ENCODE measurements at places on chromosomes 1 and 21.

DNA sequence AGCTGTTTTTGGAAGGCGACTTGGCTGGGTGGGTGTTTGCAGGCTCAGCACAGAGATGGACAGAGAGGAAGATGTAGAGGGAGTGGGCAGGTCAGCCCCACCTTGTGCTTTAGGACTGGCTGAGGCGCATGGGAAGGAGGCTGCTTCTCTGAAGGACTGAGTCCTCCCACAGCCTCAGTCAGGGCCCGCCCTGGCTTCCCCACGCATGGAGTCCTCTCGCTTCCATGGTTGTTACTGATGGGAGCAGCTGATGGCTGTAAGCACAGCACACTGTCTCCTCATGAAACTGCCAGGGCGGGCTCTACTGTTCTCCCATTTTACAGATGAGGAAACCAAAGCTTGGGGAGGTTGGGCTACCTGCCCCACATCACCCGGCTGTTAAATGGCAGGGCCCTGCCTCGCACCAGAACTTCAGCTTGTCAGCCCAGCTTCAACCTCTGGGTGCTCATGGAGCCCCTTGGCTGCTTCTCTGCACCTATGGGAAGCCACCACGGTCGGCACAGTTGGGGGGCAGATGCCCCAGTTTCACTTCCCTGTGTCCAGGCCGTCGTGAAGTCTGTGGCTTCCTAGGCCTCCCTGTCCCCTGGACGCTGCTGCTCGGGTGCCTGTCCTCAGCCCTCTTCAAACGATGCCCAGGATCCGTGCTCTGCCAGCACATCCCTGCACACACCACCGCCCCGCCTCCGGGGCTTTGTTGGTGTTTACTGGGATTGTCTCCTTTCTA, 2.4 kb downstream of the TMEM201 start:
- no peak for DNase-seq

DNA sequence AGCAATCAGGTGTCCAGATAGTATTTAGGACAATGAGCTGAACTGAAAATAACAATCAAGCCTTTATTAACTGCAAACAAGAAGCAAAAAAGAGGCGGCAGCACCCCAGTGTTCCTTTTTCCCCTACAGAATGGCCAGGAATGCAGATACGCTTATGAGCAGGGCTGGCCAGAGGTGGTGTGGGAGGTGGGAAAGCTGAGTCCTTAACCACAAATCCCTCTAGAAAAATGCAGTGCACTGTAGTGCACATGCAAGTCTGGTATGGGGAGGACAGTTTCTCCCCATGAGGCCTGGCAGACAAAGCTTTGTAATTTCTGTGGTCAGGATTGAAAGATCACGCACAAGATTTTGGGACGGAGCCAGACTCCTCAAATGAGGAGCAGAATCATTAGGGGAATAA, 10.7 kb upstream of the IFNAR1 start:
- no peak for DNase-seq

GRCh38 chr1:26259578-26259977, 20.3 kb upstream of the SH3BGRL3 start:
- no peak for DNase-seq

- no peak for DNase-seq
These were observed 142.8 kb downstream of the HUNK start for GRCh38 chr21:32015461-32016139.

- no peak for DNase-seq
These were observed 72.5 kb upstream of the CLDN14 start for GRCh38 chr21:36552434-36552785.

All from activated T-helper 9 cell treated with anti-CD3 and anti-CD28 coated beads, Interleukin-2, amount 50 U/mL, for 16 hours (primary cell).